ENCODE measurements at places on chromosomes 16 and 17. TPM values are rescaled to one million over a fixed set of nuclear protein-coding genes. Genes with fewer than 3 reads are reported as not detected.

GRCh38 chr17:8789743-8790142, 9.4 kb downstream of the MFSD6L start:
- H3K27me3 ChIP-seq, result peaks cover 68% of the 10 kb centered on the region
- H3K4me1 ChIP-seq, result peaks cover 18% of the 10 kb centered on the region
- DNase-seq, result no peak
- H3K27ac ChIP-seq, result no peak overlapping the region
- H3K4me3 ChIP-seq, result no peak overlapping the region
- H3K36me3 ChIP-seq, result no peaks in the 10 kb centered on the region

- H3K27ac ChIP-seq, result no peak overlapping the region
- no peak for DNase-seq
- H3K36me3 ChIP-seq, result no peaks in the 10 kb centered on the region
- peaks cover 20% of the 10 kb centered on the region for H3K4me1 ChIP-seq
Measured at GRCh38 chr17:76912421-76913164, 44.4 kb downstream of the MGAT5B start.

- H3K4me3 ChIP-seq, result no peak overlapping the region
- no peak overlapping the region for H3K27ac ChIP-seq
- no peaks in the 10 kb centered on the region for H3K36me3 ChIP-seq
- H3K4me1 ChIP-seq, result peaks cover 48% of the 10 kb centered on the region
- peaks cover 10% of the 10 kb centered on the region for H3K27me3 ChIP-seq
Measured at GRCh38 chr17:58330997-58331814, 2.6 kb upstream of the TSPOAP1 start.

DNA sequence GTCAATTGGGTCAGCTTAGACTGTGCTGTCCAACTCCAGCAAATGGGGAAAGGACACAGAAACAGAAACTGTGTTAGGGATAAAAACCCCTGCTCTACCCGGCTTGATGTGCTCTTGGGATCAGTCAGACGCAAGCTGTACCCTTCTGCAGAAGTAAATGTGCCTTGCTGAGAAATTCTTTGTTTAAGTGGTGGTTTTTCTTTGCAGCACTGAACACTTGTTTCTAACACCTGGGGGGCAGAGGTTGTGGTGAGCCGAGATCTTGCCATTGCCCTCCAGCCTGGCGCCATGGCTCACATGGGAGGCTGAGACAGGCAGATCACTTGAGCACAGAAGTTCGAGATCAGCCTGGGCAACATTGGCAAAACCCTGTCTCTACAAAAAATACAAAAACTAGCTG, 18.5 kb upstream of the ARL4D start:
- H3K27me3 ChIP-seq, result no peaks in the 10 kb centered on the region
- H3K27ac ChIP-seq, result no peak overlapping the region
- no peak overlapping the region for H3K4me3 ChIP-seq
- peaks cover 60% of the 10 kb centered on the region for H3K4me1 ChIP-seq
- DNase-seq, result no peak
- no peaks in the 10 kb centered on the region for H3K36me3 ChIP-seq

GRCh38 chr17:30207655-30208054, 27.8 kb downstream of the SLC6A4 start:
- no peaks in the 10 kb centered on the region for H3K27me3 ChIP-seq
- no peaks in the 10 kb centered on the region for H3K36me3 ChIP-seq
- no peak overlapping the region for H3K4me3 ChIP-seq
- no peaks in the 10 kb centered on the region for H3K4me1 ChIP-seq
- DNase-seq, result no peak
- H3K27ac ChIP-seq, result no peak overlapping the region

DNA sequence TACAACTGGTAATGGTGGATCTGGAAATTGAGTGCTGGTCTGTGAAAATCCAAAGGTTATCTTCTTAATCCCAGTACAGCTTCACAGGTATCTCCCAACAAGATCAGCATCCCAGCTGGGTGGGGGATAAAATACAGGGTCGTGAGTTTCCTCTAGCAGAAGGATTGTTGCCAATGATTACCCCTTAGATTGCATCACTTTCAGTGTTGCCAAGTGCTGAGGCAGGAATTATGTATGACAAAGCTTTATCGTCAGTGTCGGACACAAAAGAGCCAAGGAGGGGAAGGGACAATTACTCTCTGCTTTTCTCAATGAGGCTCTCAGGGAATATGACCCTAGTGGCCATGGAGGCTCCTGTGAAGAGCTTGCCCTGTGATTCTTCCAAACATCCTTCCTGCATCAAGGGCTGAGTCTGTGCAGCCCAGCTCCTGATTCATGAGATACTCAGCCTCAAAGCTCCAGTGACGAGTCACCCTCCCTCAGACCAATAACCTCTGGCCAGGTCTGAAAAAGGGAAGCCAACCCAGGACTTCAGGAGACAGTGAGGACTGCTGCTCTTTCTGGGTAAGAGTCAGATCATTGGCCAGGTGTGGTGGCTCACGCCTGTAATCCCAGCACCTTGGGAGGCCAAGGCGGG, 15.0 kb downstream of the OR1F1 start:
- H3K36me3 ChIP-seq, result no peaks in the 10 kb centered on the region
- H3K4me3 ChIP-seq, result no peak overlapping the region
- H3K27ac ChIP-seq, result no peak overlapping the region
- no peak for DNase-seq
- H3K4me1 ChIP-seq, result peaks cover 36% of the 10 kb centered on the region

TP53TG3C gene
- not detected for polyA plus RNA-seq
